ENCODE measurements at places on chromosomes 6 and 20.

DNA sequence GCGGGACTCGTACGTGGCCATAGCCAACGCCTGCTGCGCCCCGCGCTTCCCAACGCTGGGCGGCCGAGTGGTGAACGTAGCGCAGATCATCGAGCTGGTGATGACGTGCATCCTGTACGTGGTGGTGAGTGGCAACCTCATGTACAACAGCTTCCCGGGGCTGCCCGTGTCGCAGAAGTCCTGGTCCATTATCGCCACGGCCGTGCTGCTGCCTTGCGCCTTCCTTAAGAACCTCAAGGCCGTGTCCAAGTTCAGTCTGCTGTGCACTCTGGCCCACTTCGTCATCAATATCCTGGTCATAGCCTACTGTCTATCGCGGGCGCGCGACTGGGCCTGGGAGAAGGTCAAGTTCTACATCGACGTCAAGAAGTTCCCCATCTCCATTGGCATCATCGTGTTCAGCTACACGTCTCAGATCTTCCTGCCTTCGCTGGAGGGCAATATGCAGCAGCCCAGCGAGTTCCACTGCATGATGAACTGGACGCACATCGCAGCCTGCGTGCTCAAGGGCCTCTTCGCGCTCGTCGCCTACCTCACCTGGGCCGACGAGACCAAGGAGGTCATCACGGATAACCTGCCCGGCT is 3.4 kb downstream of the SLC32A1 start:
- DNase-seq: no peak

DNA sequence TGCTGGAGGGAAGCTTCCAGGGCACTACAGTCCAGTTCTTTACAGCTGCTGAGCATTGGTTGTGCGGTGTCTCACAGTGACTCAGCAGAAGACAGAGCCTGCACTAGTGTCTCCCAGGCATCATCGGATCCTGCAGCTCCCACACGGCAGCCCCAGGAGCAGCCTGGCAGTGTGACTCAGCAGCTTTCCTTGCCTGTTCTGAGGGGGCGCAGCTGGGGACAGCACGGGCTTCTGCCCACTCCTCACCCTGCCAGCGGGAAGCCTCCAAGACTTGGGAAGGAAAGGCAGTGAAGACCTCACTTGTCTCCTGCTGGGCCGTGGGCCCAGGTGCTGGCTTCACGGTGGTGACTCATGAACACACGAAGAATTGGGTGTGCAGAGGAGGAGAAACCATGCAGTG is 165.4 kb downstream of the SYNDIG1 start:
- no peak for DNase-seq

GRCh38 chr20:13302647-13303450 is 81.8 kb downstream of the ISM1 start:
- DNase-seq: peak; percentile 14

DNA sequence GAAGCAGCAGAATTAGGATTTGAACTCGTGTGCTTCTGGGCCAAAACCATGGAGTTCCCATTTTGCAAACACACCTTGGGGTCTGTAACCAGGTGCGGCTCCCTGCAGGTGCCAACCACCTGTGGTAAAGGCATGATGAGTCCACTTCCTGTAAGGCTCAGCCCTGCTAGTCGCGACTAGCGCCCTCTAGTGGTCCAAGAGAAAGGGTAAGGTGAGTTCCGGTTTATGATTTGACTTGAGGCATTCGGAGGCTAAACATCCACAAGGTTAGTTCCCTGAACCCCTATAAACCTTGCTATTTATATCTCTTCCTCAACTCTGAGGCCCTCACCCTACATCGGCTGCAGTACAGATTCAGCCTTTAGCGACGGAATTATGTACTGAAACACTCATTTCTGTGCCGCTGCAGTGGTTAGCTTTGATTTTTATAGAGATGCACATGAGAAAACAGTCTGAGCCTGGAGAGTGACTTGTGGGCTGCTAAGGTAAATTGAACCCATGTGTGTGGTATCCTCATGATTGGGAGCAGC is 173.4 kb downstream of the PLCB1 start:
- DNase-seq: peak; percentile 70
